ENCODE measurements at places on chromosomes 4 and X.

GRCh38 chrX:11566789-11567188, 98.9 kb downstream of the ARHGAP6 start:
- no peak for DNase-seq

GRCh38 chr4:184074677-184075388, 142.8 kb downstream of the ENPP6 start:
- DNase-seq, result no peak

DNA sequence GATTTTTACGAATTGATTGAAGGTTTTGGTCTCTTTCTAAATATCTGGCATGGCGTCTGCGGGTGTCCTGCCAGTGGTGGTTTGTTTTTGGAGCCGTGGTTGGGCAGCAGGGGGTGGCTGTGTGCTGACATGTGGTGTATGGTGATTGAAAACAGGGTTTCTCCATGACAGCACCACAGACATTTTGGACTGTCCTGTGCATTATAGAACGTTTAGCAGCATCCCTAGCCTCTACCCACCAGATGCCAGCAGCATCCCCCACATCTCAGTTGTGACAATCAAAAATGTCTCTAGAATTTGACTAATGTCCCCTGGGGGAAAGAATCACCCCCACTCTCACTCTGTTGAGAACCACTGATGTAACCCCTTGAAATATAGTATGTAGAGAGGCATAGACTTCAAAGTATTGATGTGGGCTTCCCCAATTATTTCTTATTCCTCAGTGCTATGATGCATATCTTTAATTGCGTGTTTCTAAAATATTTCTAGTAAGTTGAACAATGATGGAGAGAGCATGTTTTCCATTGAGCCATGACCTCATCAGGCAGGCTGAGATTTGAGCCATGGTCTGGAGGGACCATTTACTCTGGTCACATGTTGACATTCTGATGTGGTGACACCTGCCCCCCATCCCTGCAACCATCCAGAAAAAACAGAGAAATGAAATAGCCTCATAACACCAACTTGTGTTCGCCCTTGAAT, 77.4 kb upstream of the MID1 start:
- DNase-seq, result no peak

DNA sequence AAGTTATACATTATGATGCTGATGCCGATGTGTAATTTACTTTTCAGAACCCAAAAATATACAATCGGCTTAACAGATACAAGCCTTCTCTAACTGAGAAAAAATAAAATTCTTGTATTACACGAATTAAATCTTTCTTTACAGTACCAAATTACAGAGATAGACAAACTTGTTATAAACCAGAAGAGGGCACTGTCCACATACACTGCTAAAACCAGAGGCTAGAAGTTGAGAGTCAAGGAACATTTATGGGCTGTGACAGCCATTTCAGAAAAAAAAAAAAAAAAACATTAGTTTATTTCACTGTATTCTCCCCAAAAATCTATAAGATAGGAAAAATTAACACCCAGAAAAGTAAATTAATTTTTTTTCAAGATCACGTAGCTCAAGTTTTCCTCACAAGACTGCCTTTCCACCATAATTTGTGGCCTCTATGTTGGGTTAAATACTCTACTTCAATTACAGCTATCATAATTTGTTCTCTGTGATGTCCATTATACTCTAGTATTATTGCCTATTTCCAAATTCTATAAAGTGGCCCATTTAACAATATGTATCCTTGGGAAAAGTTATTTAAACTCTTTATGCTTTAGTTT, 12.0 kb downstream of the EREG start:
- peak; percentile 25 for DNase-seq

- no peak for DNase-seq
Observed at GRCh38 chrX:17525762-17526555, 151.0 kb downstream of the NHS start.

DNA sequence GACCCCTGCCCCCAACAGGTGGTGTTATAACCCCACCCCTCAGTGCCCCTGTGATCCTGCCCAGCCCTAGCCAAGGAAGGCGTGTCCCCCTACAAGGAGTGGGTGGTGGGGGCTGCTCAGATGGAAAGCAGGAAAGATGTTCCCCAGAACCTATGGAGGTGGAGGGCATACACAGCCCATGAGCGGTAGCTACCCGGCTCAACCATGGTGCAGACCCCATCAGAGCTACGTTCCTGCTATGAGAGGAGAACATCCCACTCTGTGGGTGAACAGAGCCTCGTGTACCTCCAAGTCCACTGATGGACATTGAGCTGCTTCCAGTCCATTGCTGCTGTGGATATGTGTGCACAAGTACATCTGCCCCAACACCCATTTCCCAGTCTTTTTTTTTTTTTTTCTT, 71.1 kb downstream of the SHOX start:
- no peak for DNase-seq

- DNase-seq, result no peak
Observed at GRCh38 chrX:106606571-106606970, 5.2 kb upstream of the RADX start.

DNA sequence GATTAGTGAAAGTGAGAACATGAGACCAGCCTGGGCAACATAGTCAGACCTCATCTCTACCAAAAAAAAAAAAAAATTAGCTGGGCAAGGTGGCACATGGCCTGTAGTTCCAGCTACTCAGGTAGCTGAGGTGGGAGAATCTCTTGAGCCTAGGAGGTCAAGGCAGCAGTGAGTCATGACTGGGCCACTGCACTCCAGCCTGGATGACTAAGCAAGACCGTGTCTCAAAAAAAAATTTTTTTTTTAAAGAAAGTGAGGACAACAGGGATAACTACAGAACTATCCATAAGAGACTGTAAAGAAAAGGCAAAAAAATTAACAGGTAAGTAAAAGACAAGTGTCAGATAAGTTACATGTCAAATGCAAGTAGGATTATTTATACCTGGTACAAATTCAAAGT, 13.5 kb upstream of the SPP1 start:
- DNase-seq, result no peak

DNA sequence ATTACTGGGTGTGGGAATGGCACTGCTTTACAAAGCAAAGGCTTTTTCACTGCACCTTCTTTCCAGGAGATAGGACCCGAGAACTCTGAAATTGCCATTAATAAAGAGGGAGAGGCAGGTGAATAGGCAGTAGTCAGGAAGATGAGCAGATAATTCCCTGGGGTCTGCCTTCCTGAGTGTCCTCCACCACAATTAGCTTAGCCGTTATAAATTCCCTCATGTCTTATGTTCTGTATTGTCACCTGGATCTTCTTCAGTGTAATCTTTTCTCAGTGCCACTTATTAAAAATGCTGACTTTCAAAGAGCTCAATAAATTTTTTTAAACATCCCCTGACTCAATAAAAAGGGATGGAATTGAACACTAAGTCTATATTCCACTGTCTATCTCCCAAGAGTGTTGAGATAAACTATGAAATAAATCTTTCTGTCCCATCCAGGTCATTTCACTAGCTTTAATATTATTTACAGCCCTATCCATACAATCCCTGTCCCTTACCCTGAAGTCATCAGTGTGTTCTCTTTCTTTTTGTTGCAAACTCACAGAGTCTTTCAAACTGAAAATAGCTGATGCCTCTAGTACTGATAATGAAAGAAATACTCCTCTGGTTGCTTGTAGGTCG, 272.2 kb upstream of the NRK start:
- DNase-seq, result no peak

DNA sequence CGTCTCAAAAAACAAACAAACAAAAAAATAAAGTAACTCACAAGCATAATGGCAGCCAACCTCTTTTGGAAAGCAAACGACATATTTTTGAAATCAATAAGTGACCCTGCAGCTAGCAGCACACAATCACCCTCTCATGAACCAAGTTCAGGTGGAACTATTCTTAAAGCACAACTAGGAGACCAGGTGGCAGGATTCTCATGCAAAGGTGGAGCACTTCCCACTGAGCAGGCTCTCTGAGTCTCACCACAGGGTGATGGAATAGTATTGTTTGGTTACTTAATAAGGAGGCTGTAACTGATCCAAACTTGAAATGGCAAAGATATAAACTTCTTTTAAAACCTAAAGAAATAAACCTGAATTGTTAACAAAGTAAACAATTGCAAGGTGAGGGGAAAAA, 1293.1 kb downstream of the PCDH19 start:
- no peak for DNase-seq

- DNase-seq, result no peak
Observed at GRCh38 chr4:163701916-163702315, 207.4 kb downstream of the TMA16 start.

DNA sequence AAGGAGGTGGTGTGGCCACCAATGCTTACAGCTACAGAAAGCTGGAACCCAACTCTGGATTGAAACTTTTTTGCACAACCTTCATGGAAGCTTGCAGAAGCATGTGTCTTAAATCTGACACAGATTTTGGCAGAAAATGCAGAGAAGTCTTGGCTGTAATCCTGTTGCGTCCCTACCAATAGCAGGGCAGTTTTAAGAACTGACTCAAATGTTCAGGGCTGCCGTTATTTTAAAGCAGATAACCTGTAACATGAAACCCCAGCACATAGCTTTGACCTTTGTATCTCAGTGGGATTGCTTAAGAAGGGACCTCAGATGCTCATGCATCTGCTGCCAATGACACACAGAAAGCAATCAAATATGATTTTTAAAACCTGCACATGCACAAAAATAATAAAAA, at the start of gene VEGFD:
Gene VEGFD, minus strand, starts transcription at position 110 of the 400 bp plus-strand sequence. CDS start 467 bp downstream, outside the sequence.
- DNase-seq, result no peak

GRCh38 chrX:47808904-47809788, 27.6 kb upstream of the ZNF81 start:
- no peak for DNase-seq

DNA sequence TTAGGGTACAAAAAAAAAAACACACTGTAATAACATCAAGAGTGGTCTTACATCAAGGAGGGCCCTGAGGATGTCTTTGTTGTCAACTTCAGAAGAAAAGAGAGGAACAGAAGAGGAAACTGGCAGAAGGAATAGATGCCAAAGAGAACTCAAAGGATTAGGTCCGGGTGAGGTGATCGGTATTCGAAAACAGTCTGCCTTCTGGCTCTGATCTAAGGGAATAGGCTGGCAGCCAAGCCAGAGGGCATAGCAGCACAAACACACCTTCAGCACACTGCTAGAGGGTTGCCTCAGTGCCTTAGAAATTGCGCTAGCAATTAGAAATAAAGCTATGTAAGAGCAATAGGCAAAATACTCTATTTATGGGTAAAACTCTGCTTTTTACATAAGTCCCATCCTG, 91.4 kb upstream of the TTC29 start:
- DNase-seq, result no peak

DNA sequence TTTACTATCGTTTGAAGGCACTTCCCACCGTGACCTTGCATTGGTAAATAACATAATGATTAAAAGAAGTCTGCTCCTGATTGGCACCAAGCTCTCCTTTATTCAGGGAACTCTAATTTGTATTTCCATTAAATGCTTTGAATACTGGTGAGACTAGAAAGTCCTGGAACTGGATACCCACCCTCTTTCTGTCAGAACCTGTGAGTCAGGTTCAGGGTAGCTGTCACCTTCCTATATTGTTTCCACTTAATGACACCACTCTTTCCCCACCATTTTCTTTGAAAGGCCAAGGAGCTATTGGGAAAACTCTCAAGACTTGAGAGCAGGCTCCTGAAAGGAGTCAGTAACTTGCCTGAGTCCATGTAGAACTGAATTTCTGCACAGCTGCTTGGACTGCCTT, 55.9 kb upstream of the RASSF6 start:
- no peak for DNase-seq

DNA sequence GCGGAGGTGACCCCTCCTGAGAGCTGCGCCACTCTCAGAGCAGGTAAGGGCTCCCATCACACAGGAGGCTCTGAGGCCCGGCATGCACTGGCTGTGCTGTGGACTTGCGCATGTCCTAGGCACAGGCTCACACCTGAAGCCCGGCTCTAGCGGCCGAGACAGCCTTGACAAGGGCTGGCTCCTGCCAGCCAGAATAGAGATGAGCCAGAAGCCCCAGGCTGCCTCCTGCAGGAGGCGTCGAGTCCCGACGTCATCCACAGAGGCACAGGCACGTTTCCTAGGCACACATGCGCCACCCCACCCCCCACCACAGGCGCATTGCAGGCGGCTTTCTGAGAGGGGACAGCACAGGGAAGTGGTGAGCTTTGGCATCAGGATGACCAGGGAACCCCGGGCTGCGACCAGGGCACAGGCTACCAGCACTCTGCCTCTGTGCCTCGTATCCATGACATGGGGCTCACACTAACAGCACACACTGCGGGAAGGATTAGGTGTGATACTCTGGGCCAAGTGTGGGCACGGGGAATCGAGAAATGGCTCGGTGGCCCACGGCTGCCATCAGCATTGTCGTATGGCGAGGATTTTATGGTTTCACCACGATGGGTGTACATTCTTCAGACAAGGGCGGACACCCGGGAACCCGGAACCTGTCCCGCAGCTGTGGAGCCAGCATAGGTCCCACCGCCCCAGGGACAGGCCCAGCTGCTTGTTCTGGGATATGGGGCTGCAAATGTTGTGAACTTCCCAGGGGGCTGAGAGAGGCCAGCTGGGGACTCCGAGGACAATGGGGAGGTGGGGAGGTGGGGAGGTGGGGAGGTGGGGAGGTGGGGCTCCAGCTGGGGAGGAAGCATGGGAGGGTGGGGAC, 90.7 kb upstream of the ADRA2C start:
- no peak for DNase-seq

DNA sequence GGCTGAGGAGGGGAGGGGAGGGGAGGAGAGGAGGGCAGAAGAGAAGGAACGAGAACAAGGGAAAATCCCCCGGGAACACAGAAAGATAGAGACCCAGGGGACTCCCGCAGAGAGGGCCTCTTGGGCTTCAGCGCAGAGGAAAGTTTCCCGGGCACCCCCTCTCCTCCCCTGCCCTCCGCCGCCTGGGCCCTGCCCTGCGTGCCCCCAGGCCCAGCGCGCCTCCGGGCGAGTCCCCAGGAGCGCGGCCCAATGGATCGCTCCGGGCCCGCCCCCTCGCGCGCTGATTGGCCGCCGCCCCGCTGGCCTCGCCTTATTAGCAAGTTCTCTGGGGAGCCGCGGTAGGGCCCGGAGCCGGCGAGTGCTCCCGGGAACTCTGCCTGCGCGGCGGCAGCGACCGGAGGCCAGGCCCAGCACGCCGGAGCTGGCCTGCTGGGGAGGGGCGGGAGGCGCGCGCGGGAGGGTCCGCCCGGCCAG, at the start of gene MSX1:
Gene MSX1, plus strand, starts transcription at position 341 of the 474 bp plus-strand sequence. CDS start 235 bp downstream, outside the sequence.
- DNase-seq, result peak; percentile 69

- DNase-seq, result no peak
Observed at GRCh38 chr4:145271194-145271593, 90.8 kb upstream of the OTUD4 start.

- no peak for DNase-seq
Observed at GRCh38 chr4:154490234-154490582, 1.4 kb downstream of the DCHS2 start.

GRCh38 chr4:77079281-77079680, 3.5 kb upstream of the CCNI start:
- no peak for DNase-seq

All from RPMI8226 (cell line).